ENCODE measurements at places on chromosomes 4 and X. TPM values are rescaled to one million over a fixed set of nuclear protein-coding genes. Genes with fewer than 3 reads are reported as not detected.

SORBS2 gene
- 185 TPM for total RNA-seq

POLR2B gene
- total RNA-seq = 149 TPM

MID2 gene
- 21.8 TPM for total RNA-seq

NSG1 gene
- total RNA-seq = 54.9 TPM

UCP1 gene
- total RNA-seq = 0.33 TPM

REPS2 gene
- total RNA-seq = 18.8 TPM

GAGE12H gene
- total RNA-seq = not detected

ERAS gene
- total RNA-seq = not detected

MAGEE1 gene
- 9.6 TPM for total RNA-seq

PAGE4 gene
- not detected for total RNA-seq

DDX3X gene
- total RNA-seq = 368 TPM

ETDB gene
- not detected for total RNA-seq

ZFX gene
- total RNA-seq = 128 TPM

GC gene
- total RNA-seq = not detected

SLC35A2 gene
- 9.0 TPM for total RNA-seq
